ENCODE measurements at places on chromosomes 6 and 20.
A peak's percentile ranks its signal among the peaks of the same experiment; 100 is the strongest.

DNA sequence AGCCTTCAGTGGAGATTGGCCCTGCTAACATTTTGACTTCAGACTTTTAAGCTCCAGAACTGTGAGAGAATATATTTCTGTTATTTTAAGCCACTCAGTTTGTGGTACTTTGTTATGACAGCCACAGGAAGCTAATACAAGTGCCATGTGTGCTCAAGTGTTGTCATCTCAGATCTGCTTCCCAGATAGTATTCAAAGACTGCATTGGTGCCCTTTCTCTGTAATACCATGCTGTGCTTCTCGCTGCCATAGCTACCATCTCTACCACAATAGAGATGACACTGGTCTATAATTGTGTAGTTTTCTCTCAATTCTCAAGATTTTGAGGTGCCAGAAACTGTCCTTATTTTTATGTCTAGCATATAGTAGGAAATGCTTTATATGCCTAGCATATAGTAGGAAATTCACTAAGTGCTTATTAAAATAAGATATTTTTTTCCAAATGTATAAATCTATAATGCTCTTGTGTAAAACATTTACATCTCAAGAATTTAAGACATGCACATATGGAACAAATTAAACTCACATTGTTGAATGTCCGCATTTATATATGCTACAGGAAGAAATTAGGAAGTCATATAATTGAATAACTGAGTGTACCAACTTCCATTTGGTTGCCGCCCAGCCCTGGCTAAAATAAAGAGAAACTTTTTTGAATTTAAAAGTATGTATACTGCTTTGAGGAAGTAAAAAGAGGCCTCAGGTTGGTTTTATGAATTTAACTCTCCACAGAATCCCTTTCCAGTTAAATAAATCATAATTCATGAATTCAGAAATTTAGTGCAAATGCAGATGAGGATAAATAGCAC, 77.6 kb downstream of the TPBG start:
- no peak for DNase-seq

DNA sequence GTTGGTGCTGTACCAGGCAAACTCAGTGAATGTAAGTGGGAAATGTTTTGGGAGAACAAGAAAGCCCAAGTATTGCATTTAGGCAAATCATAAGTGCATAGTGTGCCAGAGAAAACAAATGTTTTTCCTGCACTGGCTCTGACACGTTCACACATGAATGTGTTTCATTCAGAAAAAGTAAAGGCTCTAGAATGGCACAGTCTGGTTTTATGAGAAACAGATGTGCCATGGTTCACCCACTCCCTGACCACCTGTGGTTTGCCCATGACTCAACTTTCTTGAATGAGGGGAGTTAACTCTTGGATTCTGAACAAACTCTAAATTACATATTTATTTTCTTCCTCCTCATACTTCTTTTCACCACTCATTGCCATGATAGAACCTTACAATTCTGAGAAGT, 126.9 kb downstream of the KCNQ5 start:
- DNase-seq: no peak

DNA sequence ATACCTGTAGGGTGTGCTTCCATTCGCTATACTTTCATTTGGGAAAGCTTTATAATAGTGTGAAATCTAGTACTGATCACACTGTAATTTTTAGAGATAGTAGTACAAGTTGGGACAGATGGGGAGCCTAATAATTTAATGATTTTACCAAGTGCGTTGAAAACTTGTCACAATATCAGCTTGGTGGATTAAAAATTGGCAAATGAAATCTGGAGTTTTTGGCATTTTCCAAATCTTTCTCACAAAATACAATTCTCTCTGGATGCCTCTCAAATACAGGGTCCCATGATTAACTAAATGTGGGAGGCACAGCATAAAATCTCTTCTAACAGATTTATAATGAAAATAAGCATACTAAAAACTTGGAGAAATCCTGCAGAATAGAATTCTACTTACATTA, 96.4 kb downstream of the PLCB4 start:
- DNase-seq: no peak

GRCh38 chr6:8655670-8656454, 220.5 kb upstream of the SLC35B3 start:
- DNase-seq: no peak

DNA sequence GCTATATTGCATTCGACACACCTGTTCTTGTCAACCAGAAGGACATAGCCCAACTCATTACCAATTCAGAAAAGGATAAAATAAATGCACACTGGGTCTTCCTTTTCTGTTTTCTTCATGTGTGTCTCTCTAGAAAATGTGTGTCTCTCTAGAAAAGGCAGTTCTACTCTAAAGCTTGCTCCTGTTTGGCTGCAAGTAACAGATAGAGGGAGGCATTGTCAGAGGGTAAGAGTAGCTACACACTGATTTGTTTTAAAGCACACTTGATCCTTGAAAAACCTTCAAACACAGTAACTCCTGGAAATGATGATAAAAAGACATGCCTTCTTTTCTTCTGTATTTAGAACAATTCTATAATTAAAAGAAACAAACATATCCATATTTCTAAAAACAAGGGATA, 21.3 kb downstream of the GRM1 start:
- DNase-seq: no peak

DNA sequence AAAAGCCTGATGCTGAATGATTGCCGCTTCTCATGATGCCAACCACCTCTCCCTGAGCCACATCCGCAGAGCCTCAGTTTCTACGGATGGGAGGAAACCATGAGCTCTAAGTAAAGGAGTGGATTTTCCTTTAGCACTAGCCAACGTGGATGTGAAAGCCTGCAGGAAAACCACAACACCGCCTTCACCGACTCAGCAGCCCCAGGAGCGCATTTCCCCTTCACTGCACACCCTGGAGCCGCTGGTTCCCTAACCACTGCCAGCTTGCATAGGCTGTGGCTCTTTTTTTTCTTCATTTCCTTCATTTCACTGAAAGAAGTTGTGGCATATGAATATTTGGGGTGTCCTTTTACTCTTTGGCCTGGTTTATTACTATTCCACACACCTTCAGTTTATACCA, 50.5 kb upstream of the SSTR4 start:
- DNase-seq: no peak

DNA sequence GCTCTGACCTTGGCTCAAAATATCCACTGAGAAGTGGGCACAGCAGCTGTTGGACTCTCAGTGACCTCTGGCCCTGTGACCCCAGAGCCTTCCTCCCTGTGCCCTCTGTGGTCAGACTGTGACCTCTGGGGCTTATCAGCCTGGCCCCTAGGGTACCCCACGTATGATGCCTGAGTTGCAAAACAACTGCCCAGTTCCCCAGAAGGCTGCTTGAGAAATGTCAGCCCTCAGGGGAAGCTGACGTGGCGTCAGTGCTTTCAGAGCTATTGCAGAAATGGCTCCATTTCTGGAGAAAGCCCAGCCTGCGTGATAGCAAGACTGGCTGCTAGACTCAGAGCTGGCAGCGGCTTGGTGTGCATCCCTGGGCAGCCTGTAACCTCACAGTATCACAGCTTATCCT, 31.5 kb upstream of the TGM2 start:
- DNase-seq: no peak

- no peak for DNase-seq
These were observed 26.3 kb upstream of the FYN start for GRCh38 chr6:111899531-111899930.

DNA sequence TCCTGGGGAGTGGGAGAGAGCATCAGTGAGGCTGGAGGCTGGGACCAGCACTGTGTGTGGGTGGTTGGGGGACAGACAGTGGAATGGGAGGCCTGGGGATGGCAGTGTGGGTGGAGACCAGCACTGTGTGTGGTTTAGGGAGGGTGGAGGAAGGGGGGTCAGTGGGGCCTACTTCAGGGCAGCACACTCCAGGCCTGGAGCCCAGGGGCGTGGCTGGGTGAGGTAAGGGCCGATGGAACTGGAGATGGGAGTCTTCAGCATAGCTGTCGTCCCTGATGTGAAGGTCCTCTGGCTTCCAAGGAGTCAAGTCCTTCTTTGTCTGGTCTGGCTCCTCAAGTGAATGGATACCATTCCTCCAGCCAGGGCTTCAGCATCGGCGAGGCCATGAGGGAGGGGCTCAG, 18.6 kb downstream of the KCNK17 start:
- no peak for DNase-seq

- no peak for DNase-seq
These were observed 114.5 kb downstream of the MAP3K5 start for GRCh38 chr6:136677822-136678221.

GRCh38 chr6:51814418-51814817, 273.0 kb downstream of the PKHD1 start:
- DNase-seq: no peak

DNA sequence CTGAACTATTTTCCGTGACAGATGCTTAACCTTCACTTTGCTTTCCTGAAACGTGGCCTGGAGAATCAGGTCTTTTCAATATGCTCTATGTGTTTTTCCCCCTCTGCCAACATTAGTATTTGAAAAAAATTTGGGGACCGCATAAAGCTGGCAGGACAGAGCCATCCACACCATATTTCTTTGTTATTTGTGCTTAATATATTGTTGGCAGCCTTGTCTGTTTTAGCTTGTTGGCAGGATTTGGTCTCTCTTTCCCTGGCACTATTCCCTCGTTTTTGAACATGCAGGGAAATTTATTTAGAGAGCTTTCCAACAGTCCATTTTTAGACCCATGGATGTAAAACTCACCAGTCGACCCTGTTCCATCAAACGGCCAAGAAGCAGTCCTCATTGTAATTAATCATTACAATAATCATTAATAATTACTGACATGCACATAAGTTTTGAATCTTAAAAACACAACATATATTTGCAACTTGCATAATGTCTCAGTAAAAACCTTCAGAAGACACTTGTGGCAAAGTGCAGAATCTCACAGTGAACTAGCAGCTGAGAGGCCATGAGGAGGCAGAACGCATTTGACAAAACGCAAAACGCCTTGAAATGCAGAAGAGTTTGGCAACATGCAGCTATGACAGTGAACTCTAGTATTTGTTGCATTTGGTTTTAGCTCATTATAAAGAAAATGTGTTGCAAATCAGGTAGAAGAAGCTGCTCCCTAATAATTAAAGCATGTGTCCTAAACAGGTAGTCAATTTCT, 514.2 kb downstream of the C6orf118 start:
- no peak for DNase-seq

GRCh38 chr6:121809211-121809610, 373.8 kb downstream of the GJA1 start:
- DNase-seq: no peak

DNA sequence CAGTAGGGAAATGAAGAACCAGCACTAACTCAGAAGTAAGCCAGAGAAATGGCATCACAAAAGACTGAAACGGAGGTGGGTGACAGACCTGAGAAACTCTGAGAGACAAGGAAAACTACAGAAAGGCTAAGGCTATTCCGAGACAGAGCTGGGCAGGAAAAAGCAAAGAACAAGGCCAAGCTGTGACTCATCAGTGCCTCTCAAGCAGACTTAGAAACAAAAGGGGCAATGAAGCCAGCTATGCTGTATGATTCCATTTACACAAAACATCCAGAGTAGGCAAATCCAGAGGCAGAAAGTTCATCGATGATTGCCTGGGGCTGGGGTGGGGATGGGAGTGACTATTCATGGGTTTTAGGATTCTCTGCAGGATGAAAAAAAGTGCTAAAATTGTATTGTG, 50.0 kb downstream of the SLC23A2 start:
- DNase-seq: no peak

- peak; percentile 85 for DNase-seq
These were observed 295.6 kb downstream of the ZFAND3 start for GRCh38 chr6:38114976-38115625.

DNA sequence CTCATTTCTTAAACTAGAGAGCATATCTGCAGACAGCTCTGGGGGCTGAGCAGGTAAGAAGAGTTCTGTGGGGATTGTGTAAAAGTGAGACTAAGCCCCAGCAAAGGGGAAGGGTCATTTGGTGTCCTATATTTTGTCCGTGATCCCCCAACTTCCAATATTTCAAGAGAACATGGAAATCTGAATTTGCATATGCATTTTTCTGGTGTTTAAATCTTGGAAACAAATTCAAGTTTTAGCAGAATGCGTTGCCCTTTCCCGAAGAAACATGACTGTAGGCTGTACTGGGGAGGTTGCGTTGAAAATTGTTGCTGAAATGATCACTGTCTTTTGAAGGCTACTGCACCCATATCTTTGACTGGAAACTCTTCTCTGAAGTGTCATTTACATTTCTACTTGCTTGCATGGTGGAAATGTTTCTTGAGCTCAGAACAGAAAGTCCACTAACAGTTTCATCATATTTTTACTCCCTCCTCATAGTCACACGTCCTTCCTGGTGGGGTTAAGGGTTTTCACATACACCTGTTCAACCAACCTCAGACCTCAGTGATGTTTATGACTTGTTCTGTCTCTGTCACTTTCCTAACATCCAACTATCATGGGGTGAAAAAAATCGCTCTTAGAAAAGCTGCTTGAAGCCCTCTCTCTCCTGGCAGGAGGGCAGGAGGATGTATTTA, 140.3 kb downstream of the BCAS1 start:
- no peak for DNase-seq

- no peak for DNase-seq
These were observed 35.2 kb downstream of the SLX4IP start for GRCh38 chr20:10470276-10470675.

- DNase-seq: no peak
These were observed 12.5 kb upstream of the BCKDHB start for GRCh38 chr6:80094017-80094416.

DNA sequence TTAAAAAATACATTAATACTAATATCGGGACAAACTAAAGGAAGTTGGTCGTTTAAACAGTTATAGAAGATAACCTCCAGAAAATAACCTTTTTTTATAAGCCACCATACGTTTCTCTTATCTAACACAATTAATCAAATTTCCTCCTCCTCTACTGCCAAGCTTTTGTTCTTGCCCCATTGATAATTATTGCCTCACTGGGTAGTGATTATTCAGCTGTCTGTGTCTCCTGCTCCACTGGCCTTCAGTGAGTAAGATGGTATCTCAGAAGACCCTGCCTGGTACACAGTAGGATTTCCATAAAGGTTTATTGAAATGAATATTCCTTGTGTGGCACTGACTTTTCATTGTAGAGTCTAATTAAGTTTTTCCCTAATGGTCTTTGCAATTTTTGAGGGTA, 165.5 kb upstream of the SCGN start:
- DNase-seq: no peak

- no peak for DNase-seq
These were observed 6.9 kb upstream of the OCSTAMP start for GRCh38 chr20:46557231-46557956.

DNA sequence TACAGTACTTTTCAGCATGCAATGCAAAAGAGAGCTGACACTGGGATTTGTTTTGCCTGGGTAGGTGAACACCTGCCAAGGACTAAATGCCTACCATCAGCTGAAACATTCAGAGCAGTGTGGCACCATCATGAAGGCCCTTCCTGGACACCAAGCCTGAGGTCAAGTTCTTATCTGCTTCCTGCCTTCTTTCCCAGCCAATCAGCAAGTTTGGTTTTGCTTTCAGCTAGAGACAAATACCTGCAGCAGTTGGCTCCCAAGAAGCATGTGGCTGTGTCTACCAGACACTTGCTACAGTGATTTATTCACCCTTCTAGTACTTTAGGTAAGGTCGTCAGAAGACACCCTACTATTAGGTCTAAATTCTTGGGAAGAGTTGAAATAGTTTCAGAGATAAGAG, 112.8 kb downstream of the TBX18 start:
- no peak for DNase-seq

Measured in NCI-H187 treated with DMSO at 0.1 percent for 48 hours (cell line).